ENCODE measurements at places on chromosomes 2 and 18. TPM values are rescaled to one million over a fixed set of nuclear protein-coding genes. Genes with fewer than 3 reads are reported as not detected.
A peak's percentile ranks its signal among the peaks of the same experiment; 100 is the strongest.

- no peak for DNase-seq
These were observed 52.8 kb downstream of the TRABD2A start for GRCh38 chr2:84827978-84828575.

- no peak for DNase-seq
These were observed 80.5 kb downstream of the FASTKD2 start for GRCh38 chr2:206845877-206846276.

DNA sequence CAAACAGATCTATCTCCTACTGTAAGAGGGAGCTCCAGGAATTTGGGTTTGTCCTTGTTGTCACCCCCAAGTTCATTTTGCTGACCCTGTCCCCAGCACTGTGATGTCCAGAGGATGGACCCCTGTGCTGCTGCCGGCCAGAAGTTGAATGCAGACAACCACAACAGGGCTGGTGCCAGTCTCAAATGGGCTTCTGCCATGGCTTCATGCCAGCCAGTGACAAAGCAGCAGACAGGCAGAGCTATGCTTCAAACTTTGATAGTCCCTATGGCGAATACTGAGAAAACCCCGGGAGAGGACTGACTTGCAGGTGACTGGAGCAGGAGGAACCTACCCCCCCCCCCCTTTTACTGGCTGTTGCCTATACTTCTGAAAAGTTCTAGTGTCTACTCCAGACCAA, 3.2 kb downstream of the SMAD7 start:
- no peak for DNase-seq

DNA sequence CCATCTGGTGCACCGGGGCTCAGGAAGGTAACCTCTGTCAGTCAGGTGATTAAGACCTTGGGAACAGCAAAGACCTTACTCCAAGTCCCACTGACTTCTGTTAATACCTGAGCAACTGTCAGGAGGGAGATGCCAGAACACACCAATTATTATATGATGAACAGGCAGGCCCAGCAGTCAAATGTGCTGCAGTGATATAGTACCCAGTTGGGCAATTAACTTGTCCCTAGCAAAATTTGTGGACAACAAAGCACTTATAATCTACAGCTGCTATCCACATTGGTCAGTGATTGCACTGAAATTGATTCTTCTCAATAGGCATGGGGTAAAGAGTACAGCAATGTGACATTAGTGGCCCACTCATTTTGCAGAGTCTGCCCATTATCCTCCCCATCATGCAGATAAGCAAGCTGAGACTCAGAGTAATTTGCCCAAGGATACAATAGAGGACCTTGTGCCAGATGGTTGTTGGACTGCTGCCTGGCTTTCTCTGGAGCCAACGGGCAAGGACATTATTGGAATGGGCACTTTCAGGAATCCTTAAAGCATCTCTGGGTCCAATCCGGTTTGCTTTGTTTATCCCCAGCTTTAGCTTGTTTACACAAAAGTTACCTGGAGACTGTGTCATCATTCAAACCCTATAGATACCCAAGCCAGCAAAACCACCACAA, 147.6 kb downstream of the CCBE1 start:
- no peak for DNase-seq

- DNase-seq = no peak
These were observed 58.1 kb downstream of the COA5 start for GRCh38 chr2:98550165-98550564.

GRCh38 chr2:75612862-75613243, 33.7 kb upstream of the MRPL19 start:
- no peak for DNase-seq

DNA sequence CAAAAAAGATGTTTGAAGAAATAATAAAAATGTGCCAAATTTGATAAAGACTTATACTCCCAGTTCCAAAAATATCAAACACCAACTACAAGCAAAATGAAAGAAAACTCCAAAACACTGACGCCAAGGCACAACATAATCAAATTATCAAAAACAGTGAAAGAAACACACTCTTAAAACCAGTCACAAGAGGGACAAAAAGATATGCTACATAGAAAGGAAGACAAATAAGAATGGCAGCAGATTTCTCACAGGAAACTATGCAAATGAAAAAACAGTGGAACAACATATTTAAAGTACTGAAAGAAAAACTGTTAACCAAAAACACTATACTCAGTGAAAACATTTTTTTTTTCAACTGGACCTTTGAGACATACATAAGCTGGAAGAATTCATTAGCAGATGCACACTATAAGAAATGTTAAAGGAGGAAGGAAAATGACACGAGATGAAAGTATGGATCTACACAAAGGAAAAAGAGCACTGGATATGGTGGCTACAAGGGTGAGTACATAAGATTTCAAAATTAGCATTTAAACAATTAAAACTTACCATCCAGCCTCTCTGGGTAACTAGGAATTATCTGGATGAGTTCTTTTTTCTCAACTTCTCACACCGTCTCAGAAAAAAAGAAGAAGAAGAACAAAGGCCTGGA, 94.0 kb upstream of the ACVR1C start:
- DNase-seq = peak; percentile 39

DNA sequence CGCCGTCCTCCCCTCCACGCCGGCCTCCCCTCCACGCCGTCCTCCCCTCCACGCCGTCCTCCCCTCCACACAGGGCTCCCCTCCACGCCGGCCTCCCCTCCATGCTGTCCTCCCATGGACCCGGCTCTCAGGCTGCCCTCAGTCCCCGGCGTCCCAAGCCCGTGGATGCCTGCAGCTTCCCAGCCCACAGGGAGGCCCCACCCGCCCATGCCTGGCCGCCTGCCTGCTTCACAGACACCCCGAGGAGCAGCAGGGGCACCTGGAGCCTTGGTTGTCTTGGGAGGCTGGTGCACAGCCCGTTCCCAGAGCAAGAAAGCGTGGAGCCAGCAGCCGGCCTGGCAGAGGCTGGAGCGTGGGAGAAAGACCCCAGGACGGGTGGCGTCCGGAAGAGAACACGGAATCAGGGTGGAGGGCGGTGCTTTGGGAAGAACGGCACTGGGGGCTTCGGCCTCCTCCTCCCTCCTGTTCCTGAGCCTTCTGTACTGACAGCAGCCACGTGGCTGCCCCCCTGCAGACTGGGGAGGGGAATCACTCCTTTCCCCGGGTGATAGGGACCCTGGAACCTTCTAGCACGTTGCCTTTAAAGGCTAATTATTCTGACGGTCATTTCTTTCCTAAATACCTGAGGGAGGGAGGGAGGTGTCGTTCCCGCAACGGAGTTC, 26.2 kb upstream of the KCNG2 start:
- DNase-seq = no peak

- no peak for DNase-seq
These were observed 9.9 kb downstream of the KLHL23 start for GRCh38 chr2:169743549-169743948.

DNA sequence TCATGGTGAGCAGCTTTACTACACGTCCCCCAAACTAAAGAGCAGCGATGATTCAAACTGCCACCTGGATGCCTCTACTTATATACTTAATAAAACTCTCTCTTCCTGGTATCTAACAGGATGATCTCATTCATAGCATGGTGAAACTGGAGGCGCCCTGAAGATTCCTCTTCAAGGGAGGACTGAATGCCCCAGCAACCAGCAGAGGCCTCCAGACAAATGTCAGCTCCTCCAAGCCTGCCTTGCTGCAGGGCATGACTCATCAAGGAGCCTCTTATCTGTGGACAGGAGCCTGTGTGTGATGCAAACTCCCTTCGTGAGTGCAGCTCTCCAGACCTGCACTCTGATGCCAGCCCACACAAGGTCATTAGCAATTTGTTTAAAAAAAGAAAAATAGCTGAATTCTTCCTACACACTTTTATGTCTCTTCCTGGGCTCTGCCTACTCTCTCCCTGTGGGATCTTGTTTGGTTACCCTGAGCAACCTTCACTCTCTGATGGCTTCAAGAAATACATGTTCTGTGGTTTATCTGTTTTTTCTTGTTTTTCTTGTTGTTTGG, 30.2 kb downstream of the LONRF2 start:
- peak; percentile 98 for DNase-seq

DNA sequence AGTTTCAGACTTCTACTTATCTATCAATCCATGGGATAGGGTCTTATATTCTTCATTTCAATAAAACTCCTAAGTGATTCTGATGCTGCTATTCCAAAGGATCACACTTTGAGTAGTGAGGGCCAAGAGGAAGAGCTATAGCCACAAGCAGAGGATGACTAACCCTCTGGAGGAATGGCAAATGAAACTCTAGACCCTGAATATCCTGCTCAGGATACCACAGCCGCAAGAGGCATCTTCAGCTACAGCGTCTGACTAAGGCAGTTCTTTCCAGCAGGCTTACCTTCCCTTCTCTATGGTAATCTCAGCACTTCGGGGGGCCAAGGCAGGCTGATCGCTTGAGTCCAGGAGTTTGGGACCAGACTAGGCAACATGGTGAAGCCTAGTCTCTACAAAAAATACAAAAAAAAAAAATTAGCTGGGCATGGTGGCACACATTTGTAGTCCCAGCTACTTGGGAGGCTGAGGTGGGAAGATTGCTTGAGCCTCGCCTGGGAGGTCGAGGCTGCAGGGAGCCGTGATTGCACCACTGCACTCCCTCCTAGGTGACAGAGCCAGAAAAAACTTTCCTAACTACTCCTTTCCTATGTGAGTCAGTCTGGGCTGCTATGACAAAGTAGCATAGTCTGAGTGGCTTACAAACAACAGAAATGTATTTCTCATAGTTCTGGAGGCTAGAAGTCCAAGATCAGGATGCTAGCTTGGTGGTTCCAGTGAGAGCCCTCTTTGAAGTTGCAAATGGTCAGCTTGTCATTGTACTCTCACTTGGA, 371.9 kb downstream of the IRS1 start:
- peak; percentile 87 for DNase-seq

GRCh38 chr2:62032096-62032495, 126.6 kb downstream of the COMMD1 start:
- no peak for DNase-seq

- no peak for DNase-seq
These were observed 1.8 kb downstream of the AFF3 start for GRCh38 chr2:100140582-100140981.

DNA sequence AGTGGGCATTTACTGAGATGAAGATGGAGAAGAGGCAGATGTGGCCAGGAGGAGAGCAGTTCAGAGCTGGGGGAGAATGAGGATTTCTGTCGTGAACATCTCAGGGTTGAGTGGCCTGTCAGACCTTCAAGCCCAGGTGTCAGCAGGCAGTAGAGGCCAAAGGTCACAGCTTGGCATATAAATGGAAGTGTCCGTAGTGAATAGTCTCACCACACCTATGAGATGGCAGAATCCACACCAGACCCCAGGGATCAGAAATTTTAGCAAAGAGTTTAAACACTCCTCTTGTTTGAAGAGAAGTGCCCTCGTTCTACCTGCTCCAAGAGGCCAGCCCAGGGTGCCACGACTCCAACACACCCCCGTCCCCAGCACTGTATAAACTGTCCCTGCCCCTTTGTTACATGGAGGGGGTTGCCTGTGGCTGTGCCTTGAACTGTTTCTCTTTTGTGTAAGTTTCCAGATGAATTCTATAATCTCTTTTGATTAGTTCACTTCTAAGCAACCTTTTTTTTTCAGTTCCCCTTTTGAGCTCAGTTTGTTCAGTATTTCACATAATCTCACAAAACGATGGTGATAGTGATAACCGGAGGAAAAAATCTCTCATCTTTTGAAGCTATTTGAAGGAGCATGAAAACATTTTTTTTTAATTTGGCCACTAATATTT, 69.0 kb upstream of the TTC39C start:
- no peak for DNase-seq

DNA sequence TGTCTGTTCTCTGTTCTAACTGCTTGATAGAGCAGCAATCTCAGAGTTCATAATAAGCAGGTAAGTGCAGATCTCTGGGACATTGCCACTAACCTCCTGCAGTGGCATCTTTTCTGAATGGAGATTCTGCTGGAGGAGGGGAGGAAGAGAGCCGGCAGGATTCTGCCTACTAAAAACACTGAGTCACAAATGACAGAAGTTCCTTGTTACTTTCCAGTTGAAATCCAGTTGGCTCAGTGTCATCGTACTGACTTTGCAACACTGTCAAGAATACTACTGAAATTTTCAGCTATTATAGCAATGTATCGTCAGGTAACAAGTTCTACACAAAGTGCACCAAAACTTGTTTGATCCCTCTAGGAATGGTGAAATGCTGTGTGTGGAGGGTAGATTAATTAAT, 79.6 kb upstream of the ST6GAL2 start:
- DNase-seq = no peak

DNA sequence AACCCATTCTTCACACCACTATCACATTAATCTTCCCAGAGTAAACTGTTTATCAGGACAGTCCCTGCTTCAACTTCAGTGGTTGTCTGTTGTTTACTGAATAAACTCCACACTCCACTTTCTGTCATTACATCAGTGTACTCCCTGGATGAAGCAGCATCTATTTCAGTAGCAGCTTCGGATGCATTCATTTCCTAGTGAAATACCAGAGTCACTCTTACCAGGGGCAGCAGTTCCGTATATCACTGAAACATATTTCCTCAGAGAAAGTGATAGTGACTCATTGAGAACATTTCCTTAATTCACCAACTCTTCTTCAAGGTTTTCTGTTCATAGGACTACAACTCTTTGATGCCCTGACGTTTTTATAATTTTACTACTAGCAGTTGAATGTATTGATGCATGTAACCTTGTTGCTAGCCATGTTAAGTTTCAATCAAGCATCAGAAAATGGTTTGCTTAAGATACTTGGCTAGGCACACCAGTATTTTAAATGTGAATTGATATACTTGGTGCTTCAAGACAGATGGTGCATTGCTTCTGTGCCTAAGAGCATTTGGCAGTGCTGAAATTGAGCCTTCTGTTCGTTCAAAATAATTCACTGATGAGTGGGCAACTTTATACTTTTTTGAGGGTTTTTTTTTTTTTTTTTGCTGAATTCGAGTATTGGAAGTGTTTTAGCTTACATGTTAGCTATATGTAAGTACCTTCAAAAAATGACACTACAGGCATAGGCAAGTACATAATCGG, 92.3 kb downstream of the UBE2E3 start:
- peak; percentile 24 for DNase-seq

GRCh38 chr2:38610851-38611801, 8.4 kb upstream of the HNRNPLL start:
- peak; percentile 50 for DNase-seq

DNA sequence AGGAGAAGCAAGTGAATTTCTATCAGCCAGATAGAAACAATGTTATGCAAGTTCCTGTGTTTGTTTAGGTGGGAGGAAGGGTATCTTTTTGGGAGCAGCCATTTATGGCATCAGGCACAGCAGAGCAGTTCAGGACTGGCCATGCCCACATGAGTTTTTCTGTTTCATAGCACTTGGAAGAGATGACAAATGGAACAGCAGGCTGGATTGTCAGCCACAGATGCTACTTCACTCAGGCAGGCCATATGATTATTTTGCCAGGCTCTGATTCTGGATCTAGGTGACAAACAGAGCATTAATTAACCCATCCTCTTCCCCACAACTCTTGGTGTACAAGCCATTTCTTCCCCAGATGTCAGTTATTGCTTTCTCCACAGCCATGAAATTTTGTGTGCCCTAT, 63.8 kb downstream of the GALNT13 start:
- no peak for DNase-seq

The IL1R1 gene
- polyA plus RNA-seq = 167 TPM

The PRKAG3 gene
- not detected for polyA plus RNA-seq

The RTP5 gene
- not detected for polyA plus RNA-seq

The DPYSL5 gene
- not detected for polyA plus RNA-seq

The PAX8 gene
- polyA plus RNA-seq = 0.28 TPM

The RUFY4 gene
- polyA plus RNA-seq = not detected

Measured in fibroblast of lung (primary cell).